ENCODE measurements at places on chromosomes 5 and 9. TPM values are rescaled to one million over a fixed set of nuclear protein-coding genes. Genes with fewer than 3 reads are reported as not detected.

The GNPDA1 gene
- total RNA-seq = 27.0 TPM

The TAF11L10 gene
- total RNA-seq = not detected

The CDH9 gene
- total RNA-seq = not detected

- no peaks in the 10 kb centered on the region for H3K27me3 ChIP-seq
- peaks cover 38% of the 10 kb centered on the region for H3K4me1 ChIP-seq
- H3K36me3 ChIP-seq = no peaks in the 10 kb centered on the region
- DNase-seq = no peak
Observed at GRCh38 chr5:171663311-171664085, 122.1 kb upstream of the SMIM23 start.

GRCh38 chr9:109861499-109861898, 81.5 kb downstream of the PALM2AKAP2 start:
- DNase-seq = no peak
- H3K4me1 ChIP-seq = no peaks in the 10 kb centered on the region

The ALDH1A1 gene
- total RNA-seq = not detected

The MTAP gene
- 20.3 TPM for total RNA-seq

DNA sequence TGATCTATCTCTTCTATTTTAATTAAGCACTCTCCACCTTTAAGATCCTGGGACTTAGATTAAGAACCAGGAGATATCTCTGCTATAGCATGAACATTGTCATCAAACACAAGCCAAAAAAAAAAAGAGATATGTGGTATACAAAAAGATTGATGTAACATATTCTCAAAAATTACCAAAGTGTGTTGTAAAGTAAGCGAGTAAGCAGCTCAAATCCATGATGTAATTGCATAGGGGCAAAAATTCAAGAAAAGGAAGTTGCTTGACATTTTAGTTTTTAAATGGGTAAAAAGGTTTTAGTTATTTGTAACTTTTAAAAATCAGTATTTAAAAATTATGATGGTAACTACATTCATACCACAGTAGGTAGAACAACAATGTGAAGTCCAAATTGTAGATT, 40.7 kb downstream of the CNTRL start:
- H3K36me3 ChIP-seq = no peaks in the 10 kb centered on the region
- no peak overlapping the region for H3K27ac ChIP-seq
- DNase-seq = no peak
- no peaks in the 10 kb centered on the region for H3K4me1 ChIP-seq

GRCh38 chr5:157108976-157109375, at the start of gene HAVCR2:
TSS of gene HAVCR2 (minus strand) at chr5:157109044. CDS start at chr5:157108983, 61 bp downstream.
- H3K36me3 ChIP-seq = no peaks in the 10 kb centered on the region
- H3K4me1 ChIP-seq = no peaks in the 10 kb centered on the region
- H3K27ac ChIP-seq = no peak within 1 kb of the TSS
- no peak for DNase-seq
- no peak within 1 kb of the TSS for H3K4me3 ChIP-seq
- H3K27me3 ChIP-seq = peaks cover 4% of the 10 kb centered on the region

The SLC6A19 gene
- total RNA-seq = not detected

GRCh38 chr9:112670991-112671625, 46.8 kb downstream of the INIP start:
- H3K36me3 ChIP-seq = no peaks in the 10 kb centered on the region
- no peak for DNase-seq
- H3K27ac ChIP-seq = no peak overlapping the region
- H3K4me1 ChIP-seq = no peaks in the 10 kb centered on the region

DNA sequence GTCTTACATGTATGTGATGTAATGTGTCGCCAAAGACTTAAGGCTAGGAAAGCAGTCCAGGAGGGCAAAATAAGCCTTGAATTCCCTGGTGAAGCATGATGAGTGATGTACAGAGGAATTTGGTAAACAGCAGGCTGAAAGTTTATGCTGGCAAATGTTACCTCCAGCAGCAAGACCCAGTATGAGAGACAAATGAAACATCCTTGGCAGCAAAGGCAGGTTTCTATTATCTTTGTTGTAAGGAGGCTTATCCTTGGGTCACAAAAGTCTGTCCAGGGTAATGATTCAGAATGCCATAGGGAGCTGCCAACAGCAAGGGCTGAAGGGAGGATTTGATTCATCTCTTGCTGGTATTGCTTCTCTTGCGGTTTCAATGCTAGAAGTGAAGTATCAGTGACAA, 75.9 kb upstream of the HTR4 start:
- H3K27me3 ChIP-seq = peaks cover 8% of the 10 kb centered on the region
- peaks cover 48% of the 10 kb centered on the region for H3K4me1 ChIP-seq
- no peak overlapping the region for H3K27ac ChIP-seq
- no peaks in the 10 kb centered on the region for H3K36me3 ChIP-seq
- no peak overlapping the region for H3K4me3 ChIP-seq

GRCh38 chr9:79924836-79925235, 353.1 kb downstream of the TLE4 start:
- no peaks in the 10 kb centered on the region for H3K4me1 ChIP-seq
- no peaks in the 10 kb centered on the region for H3K27me3 ChIP-seq
- H3K36me3 ChIP-seq = no peaks in the 10 kb centered on the region
- no peak overlapping the region for H3K27ac ChIP-seq
- no peak overlapping the region for H3K4me3 ChIP-seq

The JAK2 gene
- 5.7 TPM for total RNA-seq

The N4BP3 gene
- total RNA-seq = 0.79 TPM

The CKS2 gene
- total RNA-seq = 327 TPM

GRCh38 chr9:92494856-92495255, 12.6 kb upstream of the ASPN start:
- no peaks in the 10 kb centered on the region for H3K36me3 ChIP-seq
- H3K27me3 ChIP-seq = no peaks in the 10 kb centered on the region
- no peak overlapping the region for H3K27ac ChIP-seq
- H3K4me3 ChIP-seq = no peak overlapping the region
- H3K4me1 ChIP-seq = no peaks in the 10 kb centered on the region

GRCh38 chr5:175895686-175896102, 24.3 kb downstream of the CPLX2 start:
- no peak for DNase-seq
- no peak overlapping the region for H3K27ac ChIP-seq
- H3K4me1 ChIP-seq = no peaks in the 10 kb centered on the region
- H3K36me3 ChIP-seq = no peaks in the 10 kb centered on the region

The FAM81B gene
- not detected for total RNA-seq

GRCh38 chr5:5480481-5481111, 58.1 kb downstream of the ICE1 start:
- no peaks in the 10 kb centered on the region for H3K27me3 ChIP-seq
- H3K4me1 ChIP-seq = no peaks in the 10 kb centered on the region
- H3K27ac ChIP-seq = no peak overlapping the region

DNA sequence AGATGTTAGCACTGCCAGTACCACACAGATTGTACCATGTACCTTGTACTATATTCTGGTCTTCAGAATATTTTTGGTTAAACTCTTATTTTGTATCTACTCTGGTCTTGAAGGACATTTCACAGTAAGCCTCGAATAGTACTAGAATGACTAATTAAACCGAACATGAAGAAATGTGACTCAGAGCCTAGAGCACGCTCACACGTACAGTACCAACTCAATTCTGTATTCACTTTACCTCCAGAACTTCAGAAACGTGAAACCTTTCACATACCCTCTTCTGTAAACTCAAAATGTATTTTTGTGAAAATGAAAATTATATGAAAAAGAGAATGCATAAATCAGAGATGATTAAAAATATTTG, 112.8 kb downstream of the MVB12B start:
- H3K27me3 ChIP-seq = no peaks in the 10 kb centered on the region
- H3K4me3 ChIP-seq = no peak overlapping the region
- DNase-seq = no peak
- no peak overlapping the region for H3K27ac ChIP-seq

GRCh38 chr5:78827725-78828124, 157.4 kb downstream of the ARSB start:
- H3K4me1 ChIP-seq = peaks cover 8% of the 10 kb centered on the region
- H3K27ac ChIP-seq = no peak overlapping the region
- H3K36me3 ChIP-seq = no peaks in the 10 kb centered on the region

GRCh38 chr9:135116881-135117280, 29.4 kb downstream of the OLFM1 start:
- no peak overlapping the region for H3K4me3 ChIP-seq
- no peaks in the 10 kb centered on the region for H3K4me1 ChIP-seq
- DNase-seq = no peak
- no peaks in the 10 kb centered on the region for H3K27me3 ChIP-seq
- H3K27ac ChIP-seq = no peak overlapping the region

The CCL27 gene
- not detected for total RNA-seq

The MELK gene
- total RNA-seq = 43.9 TPM

Data from SJSA1 (cell line).